ENCODE measurements at places on chromosomes 4 and X.

DNA sequence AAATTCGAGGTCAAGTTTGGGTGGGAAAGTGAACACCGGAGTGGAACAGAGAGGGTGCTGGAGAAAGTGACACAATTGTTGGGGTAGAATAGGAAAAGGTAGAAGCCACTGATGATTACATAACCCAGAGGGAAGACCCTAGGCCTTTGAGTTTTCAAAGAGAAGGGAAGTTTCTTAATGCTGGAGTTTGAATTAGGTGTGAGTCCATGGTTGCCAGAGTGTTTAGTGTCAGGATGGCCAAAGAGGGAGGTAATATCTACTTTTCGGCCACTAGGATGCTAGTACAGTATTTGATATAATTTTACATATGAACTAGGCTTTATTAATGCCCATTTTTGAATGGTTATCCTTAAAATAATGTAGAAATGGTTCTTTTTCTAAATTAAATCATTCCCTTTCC is 5.4 kb downstream of the BCORL1 start:
- DNase-seq: no peak

- no peak for DNase-seq
Observed at GRCh38 chr4:76377481-76377901, 43.5 kb downstream of the CCDC158 start.

DNA sequence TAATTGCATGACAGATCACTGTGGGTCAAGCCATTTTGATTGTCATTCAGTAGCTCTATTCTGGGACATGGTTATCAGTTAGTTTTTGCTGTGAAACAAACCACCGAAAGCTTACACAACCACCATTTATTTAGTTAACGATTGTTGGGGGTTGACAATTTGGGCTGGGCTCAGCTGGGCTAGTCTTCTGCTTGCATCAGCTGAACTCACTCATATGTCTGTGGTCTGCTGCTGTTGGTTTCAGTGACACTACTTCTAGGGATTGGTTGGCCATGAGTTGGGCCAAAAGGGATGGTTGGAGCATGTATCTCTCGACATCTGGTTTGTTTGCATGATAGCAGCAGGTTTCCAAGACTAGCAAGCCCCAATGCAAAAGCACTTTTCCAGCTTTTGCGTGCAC is 5.3 kb upstream of the SMIM10 start:
- DNase-seq: no peak

- DNase-seq: no peak
Observed at GRCh38 chr4:88481537-88481936, 24.6 kb downstream of the HERC5 start.

- no peak for DNase-seq
Observed at GRCh38 chrX:139201924-139202323, 328.6 kb upstream of the F9 start.

DNA sequence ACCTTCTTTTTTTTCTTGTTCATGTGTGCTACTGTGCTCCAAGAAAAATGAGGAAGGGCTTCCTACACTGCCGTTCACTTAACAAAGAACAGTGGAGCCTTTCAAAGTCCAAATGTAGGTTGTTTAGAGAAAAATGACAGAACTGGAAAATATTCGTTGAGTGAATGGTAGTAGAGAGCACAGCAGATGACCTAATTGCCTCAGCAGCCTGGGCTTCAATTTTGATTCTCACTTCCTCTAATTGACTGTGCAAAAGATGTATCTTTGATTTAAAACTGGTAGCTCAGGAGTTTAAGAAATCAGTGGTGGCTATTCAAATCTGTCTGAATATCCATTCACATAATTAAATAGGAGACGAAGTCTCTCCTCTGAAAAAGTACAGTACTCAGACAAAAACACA is 5.2 kb downstream of the NLGN4X start:
- DNase-seq: no peak

- DNase-seq: peak; percentile 74
Observed at GRCh38 chrX:134622056-134622812, 36.0 kb downstream of the PLAC1 start.

DNA sequence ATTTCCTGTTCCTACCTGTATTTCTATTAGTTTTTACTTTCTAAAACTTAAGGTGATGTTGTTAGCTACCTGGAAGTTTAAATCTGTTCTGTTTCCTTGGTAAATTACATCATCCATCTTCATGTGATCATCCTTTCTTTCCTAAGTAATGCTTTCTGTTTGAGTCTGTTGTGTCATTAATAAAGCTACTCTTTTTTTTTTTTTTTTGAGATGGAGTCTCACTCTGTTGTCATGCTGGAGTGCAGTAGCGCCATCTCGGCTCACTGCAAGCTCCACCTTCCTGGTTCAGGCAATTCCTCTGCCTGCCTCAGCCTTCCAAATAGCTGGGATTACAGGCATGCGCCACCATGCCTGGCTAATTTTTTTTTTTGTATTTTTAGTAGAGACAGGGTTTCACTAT is 73.3 kb downstream of the FIP1L1 start:
- no peak for DNase-seq

- DNase-seq: no peak
Observed at GRCh38 chr4:10079256-10079655, 37.3 kb downstream of the WDR1 start.

- no peak for DNase-seq
Observed at GRCh38 chrX:151815398-151815797, 80.9 kb downstream of the CNGA2 start.

DNA sequence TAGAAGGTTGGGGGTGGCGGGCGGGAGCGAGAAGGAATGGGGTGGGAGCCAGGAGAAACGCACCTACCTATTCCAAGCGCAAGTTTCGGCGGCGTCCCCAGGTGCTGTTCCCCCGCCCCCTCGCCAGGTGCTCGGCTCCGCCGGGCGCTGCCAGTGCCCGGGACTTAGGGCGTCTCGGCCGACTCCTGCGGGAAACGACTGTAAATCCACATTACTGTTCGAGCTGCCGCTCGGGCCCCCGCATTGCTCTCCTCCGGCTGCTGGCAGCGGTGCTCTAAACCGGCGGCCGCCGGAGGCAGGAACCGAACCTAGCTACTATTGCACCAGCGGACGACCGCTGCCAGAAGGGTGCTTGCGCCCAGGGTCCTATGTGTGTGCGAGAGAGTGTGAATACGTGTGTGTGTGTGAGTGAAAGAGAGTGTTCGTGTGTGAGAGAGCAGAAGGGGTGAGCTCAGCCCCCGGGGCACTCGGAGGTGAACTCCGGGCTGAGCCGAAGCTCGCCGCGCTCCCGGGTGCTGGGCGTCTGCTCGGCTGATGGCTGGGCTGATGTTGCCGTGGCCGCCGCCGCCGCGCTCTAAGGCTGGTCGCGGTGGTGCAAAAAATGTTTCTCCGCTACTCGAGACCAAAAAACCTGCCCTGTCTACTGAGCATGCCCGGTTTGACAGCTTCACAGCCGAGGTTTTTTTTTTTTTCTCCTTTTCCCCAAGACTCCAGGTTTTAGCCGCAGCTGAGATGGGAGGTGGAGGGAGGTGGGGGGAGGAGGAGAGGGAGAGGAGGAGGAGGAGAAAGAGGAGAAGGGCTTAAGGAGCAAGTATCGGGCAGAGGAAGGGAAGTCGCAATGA is 115.7 kb upstream of the TEX13C start:
- no peak for DNase-seq

GRCh38 chr4:170697845-170698244 is 608.1 kb upstream of the AADAT start:
- DNase-seq: no peak

DNA sequence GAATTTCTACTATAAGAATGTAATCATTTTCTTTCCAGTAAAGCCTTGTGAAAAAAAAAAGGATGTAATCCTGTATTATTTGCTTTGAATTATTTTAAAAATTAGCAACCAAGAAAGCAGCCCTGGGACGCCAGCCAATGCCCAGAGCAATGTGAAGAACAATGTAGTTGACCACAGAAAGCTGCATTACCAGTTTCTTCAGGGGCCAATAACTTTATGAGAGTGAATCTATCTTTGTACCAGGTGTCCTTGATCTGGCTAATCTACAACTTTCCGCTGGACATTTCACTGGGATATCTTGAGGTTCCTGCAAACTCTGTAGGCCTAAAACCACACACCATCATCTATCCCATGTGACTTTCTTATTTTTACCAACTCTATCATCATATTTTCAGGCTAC is 7.6 kb upstream of the KLHL2 start:
- no peak for DNase-seq

DNA sequence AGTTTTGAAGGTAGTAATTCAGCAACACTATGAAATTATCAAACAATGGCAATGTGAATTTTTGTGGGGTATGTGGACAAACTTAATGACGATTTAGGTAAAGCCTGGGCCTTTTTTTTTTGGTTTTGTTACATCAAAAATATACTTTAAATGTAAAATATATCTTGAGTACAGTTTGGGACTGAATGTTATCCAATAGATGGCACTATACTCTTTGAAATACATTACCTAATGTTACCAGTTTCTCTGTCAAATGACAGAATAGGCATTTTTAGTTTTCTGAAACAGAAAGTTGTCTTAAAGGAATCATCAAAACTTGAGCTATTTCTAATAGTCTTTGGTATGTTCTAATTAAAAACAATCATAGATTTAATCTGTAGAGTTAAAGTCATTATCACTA is 1651.9 kb downstream of the C4orf33 start:
- peak; percentile 3 for DNase-seq

- no peak for DNase-seq
Observed at GRCh38 chr4:88802585-88803286, 105.1 kb upstream of the NAP1L5 start.

- DNase-seq: peak; percentile 63
Observed at GRCh38 chr4:84971319-84971932, 4.9 kb upstream of the WDFY3 start.

DNA sequence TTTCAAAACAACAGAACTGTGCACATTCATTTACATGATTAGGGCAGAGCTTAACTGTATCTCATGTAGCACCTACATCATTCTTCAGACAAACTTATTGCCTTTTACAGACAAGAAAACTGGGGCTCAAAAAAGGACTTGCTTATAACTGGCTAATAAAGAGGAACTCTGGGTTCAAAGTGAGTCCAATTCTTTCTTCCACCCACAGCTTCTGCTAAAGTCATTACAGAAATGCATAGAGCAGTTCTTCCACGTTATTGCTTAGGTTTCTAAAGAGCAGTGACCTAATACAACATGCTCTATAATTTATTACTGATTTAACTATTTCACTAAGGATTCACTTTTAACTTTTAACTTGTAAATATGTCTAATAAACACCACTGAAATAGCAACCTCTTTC is 60.6 kb downstream of the ELOVL6 start:
- no peak for DNase-seq

- DNase-seq: no peak
Observed at GRCh38 chr4:173498771-173499170, 31.3 kb downstream of the HAND2 start.

- DNase-seq: no peak
Observed at GRCh38 chrX:101206471-101206870, 13.1 kb upstream of the DRP2 start.

DNA sequence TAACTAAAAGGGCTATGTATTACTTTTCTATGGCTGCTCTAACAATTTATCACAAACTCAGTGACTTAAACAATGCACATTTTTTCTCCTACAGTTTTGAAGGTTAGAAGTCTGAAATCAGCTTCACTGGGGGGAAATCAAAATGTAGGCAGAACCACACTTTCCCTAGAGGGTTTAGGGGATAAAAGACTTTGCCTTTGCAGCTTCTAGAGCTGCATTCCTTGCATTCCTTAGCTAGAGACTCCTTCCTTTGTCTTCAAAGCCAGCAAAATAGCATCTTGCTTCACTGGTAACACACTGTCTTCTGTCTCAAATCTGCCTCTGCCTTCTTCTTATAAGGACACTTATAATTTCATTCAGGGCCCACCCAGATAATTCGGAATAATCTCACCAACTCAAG is 152.4 kb upstream of the SPIN4 start:
- no peak for DNase-seq

DNA sequence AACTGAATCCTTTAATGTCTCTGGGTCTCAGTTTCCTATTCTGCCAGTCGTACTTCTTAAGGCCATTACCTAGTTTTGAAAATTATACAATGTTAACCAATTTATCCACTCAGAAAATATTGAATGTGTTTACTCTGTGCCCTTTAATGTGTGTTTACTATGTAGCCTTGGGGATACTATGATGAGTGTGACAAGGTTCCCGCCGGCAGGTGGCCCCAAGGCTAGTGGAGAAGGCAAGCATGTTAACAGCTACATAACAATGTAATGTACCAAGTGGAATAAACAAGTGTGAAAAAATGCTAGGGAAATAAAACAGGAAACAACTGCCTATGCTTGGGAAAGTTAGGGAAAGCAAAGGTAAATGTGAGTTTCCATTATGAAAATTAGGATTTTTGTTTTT is 187.3 kb upstream of the MBNL3 start:
- DNase-seq: no peak

GRCh38 chrX:151391722-151392121 is 5.3 kb upstream of the VMA21 start:
- no peak for DNase-seq

GRCh38 chrX:100700809-100701208 is 31.1 kb downstream of the SYTL4 start:
- DNase-seq: no peak

- DNase-seq: no peak
Observed at GRCh38 chrX:151478058-151478457, 81.1 kb downstream of the VMA21 start.

DNA sequence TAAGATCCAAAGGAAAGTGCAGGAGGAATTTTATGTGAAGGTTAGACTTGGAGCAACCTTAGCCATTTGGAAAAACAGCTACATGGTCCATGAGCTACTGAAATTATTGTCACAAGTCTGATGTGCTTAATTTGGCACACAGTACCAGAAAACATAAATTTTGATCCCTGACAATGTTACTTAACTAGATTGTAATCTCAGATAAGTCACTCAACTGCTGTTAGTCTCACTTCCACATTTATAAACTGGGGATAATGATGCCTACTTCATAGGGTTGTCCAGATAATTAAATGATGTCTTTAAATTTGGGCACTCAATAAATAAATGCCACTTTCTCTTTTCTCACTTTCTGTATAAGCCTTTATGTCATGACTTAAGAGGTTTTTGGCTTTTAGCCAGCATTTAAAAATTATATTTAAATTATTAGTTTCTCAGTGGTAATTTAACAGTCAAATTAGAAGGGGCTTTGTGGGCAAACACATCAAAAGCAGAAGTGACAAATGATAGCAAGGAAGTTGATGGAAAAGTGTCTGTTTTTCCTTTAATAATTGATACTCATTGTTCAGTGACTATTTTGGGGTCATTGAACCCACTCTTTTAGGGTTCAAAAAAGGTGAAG is 58.3 kb downstream of the PAQR3 start:
- DNase-seq: no peak
